ENCODE measurements at places on chromosomes 16 and 17.

GRCh38 chr17:66337866-66338485 lies 35.6 kb downstream of the PRKCA start:
- DNase-seq = no peak

GRCh38 chr16:8919089-8919933 lies 37.2 kb downstream of the LITAFD start:
- DNase-seq = no peak

DNA sequence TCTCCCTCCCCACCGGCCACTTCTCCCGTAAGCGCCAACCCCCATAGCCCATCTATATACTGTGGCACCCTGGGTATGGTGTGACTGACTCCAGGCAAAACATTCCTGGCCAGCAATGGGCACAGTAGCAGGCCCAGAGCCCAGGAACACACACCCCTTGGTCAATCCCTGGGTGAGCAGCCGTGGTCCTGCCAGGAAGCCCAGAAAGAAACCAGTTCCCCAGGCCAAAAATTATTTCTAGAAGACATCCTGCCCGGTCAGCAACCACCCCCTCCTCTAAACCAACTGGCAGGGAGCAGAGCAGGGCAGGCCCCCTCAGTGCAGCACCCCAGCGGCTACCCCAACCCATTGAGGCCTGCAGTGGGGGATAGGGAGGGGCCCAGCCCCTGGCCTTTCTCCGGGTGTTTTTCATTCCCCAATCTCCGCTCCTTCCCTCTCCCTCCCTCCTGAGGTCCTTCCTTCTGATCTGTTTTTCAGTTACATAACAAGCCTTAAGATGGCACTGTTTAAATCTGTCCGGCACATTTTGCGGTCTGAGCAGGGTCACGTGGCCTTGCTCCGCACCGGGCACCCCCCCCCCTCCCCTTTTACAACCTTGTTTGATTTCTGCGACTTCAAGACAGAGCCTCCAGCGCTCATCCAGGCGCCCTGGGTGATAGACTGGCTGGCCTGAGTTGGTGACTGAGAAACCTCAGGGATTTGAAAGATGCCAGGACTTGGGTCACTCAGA lies 2.0 kb downstream of the NPTX1 start:
- no peak for DNase-seq

DNA sequence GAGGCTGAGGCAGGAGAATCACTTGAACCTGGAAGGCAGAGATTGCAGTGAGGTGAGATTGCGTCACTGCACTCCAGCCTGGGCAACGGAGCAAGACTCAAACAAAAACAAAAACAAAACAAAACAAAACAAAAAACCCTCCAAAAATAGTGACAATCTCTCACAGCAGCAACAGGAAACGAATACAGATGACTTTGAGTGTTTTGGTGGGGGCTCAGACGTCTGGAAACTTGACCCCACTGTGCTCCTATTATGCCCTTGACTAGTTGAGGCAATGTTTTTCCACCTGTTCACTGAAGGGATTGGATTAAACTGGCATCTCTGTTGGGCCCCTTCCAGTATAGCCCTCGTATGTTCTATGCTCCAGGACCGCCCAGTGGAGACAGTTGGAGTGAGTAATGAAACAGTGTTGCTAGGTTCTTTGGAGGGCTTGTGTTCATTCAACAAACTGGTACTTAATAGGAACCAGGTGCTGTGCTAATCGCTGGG lies 167.0 kb downstream of the UTP18 start:
- no peak for DNase-seq

DNA sequence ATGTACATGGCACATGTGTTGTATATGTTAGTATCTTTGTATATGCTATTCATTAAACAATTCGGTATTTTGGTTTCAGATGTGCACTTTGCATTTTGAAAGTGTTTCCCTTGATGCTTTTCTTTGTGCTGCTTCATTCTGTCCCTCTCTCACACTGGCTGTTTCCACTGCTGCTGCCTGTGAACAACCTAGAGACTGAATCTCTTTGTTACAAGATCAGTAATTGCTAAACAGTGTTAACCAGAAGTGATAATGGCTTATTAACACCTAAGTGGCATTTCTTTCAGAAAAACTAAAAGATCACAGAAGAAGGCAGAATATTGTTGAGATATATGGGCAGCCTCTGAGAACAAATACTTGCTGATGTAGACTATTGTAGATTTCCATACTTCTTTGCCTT lies 84.7 kb downstream of the KIF2B start:
- DNase-seq = no peak

- peak; percentile 99 for DNase-seq
Observed at GRCh38 chr17:57875290-57876022, 25.6 kb upstream of the MRPS23 start.

- peak; percentile 45 for DNase-seq
Observed at GRCh38 chr16:30953511-30954124, 3.9 kb upstream of the SETD1A start.
